ENCODE measurements at places on chromosomes 6 and 20.

GRCh38 chr20:53943522-53944291, 126.7 kb downstream of the BCAS1 start:
- DNase-seq: peak; percentile 38

DNA sequence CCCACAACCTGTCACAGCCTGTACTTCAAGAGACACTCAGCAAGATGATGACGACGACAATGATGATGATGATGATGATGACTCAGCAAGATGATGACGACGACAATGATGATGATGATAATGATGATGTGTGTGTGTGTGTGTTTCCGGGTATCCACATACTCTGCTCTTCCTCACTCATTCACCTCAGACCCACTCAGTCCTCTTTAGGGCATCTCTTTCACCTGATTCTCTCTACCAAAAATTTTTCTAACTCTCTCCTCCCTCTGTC, 1.2 kb upstream of the EIF6 start:
- DNase-seq: no peak

DNA sequence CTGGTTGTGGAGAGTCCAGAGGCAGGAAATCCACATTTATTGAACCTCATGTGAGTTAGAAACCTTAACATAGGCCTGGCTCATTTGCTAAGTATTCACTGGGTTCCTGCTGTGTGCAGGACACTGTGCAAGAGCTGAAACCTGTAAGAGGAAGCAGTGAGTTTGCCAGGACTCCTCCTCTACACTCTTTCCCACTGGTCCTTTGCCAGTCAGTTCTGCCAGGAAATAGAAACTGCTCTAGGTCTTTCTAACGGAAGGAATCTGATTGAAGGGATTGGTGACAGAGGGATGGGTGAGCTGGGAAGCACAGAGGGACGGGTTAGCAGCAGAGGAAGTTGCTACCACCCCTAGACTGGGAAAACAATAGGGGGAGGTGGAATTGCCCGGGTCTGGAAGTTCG, 234.2 kb upstream of the ECI2 start:
- DNase-seq: no peak

- DNase-seq: no peak
Observed at GRCh38 chr6:159836718-159837490, 36.8 kb downstream of the PNLDC1 start.

DNA sequence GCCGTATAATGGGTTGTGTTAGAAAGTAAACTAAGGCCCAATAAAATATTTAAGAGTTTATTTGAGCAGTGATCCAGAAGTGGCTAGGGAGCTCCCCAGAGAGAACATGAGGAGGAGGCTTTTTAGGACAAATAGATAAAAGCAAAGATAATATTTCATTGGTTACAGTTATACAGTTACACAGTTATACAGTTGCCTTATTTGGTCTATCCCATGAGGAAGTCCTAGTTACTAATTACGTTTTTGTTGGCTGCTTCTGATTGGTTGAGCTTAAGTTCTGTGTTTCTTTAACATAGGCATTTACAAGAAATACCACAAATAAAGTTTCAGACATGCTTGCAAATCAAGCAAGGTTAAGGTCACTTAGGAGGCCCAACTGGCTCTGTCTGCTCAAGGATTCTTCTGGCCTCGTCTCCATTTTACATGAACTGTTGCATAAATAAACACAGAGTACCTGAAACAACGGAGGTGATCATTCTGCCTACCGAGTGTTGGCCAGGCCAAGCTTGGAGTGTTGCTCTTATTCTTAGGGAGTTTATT, 7.0 kb downstream of the UBD start:
- peak; percentile 37 for DNase-seq

DNA sequence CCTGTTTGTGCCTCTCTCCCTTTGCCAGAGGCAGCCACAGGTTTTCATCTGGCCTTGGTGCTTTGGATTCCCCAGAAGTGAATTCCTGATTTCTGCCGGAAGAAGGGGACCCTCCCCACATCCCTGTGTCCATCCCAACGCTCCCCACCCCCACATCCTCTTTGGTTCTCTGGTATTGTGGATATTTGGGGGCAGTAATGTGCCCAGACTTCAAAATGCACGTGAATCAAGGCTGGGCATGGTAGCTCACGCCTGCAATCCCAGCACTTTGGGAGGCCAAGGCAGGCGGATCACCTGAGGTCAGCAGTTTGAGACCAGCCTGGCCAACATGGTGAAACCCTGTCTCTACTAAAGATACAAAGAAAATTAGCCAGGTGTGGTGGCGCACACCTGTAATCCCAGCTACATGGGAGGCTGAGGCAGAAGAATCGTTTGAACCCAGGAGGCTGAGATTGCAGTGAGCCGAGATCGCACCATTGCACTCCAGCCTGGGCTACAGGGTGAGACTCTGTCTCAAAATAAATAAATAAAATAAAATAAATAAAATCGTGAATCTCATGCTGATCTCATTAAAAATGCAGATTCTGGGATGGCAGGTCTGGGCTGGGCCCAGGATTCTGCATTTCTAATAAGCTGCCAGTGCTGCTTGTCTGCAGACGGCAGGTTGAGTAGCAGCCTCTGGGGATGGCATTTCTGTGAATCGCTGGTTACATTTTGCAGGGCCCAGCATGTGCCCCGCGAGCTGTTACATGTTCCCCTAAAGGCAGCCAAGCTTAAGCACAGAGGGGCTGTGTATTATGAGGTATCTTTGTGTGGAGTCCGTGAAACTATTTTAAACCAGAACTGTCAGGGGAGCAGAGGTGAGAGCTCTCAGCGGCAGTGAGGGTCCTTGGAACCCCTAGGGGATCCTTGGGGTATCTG, 49.0 kb downstream of the SYNJ2 start:
- DNase-seq: no peak

DNA sequence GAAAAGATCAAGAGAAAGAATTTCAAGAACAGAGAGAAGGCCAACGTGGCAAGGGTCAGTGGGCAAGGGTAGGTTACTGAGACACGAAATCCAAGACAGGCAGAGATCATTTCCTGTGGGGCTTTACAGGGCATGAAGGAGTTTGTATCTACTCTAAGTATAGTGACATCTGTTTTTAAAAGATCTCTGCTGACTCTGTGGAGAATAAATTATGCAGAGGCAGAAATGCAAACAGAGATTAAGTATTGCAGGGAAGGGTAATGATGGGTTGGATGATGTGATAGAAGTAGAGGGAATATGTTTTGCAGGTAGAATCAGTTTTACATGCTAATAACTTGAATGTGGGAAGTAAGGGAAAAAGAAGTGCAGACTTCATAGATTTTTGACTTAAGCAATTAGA, 243.5 kb downstream of the FRK start:
- no peak for DNase-seq

DNA sequence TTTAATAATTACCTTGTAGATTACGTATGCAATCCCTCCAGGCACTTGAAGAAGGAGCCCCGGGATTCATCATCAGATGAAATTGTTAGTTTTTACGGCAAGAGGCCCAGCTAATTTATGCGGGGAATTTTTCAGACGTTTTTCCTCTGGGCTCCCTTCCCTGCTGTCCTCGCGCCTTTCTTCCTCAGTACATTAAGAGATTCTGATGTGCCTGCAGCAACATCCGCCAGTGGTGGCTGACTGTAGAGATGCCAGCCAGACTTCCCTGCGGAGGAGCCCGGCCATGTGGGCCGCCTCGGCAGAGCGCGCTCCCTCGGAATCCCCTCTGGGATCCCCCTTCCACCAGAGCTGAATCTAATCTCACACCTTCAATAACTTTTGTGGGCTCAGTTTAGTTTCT, 46.4 kb upstream of the POU3F2 start:
- DNase-seq: no peak

DNA sequence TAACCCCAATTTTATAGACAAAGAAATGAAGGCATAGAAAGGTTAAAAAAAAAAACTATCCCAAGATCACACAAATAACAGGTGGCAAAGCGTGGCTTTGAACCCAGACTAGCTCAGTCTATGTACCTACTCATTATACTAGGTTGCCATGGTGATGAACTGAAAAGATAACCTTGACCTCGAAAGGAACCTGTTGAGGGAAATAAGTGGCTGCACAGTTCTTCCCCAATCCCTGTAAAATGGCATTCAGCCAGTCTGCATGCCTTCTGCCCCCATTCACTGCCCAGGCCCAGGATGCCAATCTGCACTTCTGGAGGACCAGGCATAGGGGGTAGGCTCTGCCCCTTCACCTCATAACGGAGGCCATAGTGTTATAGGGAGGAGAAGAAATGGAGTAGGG, 295.2 kb downstream of the PTPRT start:
- DNase-seq: no peak

DNA sequence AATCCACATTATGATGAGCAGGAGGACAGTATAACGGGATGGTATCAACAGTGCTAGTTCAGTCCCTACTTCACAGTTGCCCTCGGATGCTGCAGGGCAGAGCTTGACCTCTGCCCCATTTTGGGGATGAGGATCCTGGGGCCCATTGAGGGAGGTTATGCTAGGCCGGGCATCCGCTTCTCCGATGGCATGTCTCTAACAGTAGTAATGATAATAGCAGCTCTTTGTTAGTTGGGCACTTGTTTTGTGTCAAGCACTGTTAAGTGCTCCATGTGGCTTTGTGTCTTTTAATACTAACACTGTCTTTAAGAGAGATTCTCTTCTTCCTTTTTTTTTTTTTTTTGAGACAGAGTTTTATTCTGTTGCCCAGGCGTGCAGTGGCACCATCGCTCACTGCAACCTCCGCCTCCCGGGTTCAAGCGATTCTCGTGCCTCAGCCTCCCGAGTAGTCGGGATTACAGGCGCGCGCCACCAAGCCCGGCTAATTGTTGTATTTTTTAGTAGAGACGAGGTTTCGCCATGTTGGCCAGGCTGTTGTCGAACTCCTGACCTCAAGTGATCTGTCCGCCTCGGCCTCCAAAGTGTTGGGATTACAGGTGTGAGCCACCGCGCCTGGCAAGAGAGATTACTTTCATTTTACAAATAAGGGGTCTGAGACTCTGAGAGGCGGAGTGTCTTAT, 1.1 kb downstream of the MAPRE1 start:
- DNase-seq: no peak

DNA sequence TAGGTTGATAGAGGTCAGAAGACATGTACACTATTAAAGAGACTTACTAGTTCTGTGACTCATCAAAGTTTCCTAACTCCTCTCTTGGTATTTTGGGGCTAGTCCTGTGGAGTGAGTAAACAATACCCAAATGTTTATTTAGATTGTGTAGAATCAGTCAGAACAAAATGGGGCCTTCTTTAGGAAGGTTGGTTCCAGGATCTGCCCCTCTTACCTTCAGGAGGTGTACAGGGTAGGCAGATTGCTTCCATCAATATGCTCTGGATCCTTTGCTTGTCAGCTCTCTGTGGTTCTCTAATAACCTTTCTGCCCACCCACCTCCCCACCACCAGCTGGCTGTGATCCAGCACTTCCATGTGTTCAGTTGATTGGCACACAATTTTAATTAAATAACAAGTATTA, 107.0 kb downstream of the POPDC3 start:
- no peak for DNase-seq

GRCh38 chr6:163250116-163250515, 164.4 kb upstream of the QKI start:
- no peak for DNase-seq

DNA sequence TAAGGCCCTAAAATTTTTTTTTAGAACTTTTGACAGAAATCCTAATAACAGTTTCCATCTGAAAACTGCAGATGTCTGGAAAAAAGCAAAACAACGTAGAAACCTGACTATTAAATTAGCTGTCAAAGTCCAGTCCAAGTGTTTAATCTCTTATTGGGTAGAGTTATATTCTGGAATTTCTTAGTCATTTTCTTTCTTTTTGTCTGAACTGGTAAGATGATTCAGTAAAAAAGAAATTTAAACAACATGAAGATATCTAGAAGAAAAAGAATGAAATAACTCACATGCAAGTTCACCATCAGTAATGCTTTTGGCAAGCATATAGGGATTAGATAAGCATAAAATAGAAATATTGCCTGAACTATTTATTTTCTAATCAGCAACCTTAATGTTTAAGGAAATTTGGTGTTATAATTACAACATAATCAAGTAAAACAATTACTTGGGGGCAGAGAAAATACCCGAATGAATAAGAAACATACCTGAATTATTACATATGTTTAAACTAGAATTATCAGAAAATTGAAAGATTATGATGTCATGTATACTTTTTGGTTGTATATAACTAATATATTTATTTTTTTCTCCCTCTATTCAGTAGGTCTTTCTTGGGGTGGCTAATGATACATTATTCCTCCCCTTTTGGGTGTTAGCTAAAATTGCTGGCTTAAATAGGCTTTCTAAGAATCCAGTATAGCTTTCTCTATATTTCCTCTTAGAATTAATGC, 51.1 kb downstream of the FAM83B start:
- no peak for DNase-seq

DNA sequence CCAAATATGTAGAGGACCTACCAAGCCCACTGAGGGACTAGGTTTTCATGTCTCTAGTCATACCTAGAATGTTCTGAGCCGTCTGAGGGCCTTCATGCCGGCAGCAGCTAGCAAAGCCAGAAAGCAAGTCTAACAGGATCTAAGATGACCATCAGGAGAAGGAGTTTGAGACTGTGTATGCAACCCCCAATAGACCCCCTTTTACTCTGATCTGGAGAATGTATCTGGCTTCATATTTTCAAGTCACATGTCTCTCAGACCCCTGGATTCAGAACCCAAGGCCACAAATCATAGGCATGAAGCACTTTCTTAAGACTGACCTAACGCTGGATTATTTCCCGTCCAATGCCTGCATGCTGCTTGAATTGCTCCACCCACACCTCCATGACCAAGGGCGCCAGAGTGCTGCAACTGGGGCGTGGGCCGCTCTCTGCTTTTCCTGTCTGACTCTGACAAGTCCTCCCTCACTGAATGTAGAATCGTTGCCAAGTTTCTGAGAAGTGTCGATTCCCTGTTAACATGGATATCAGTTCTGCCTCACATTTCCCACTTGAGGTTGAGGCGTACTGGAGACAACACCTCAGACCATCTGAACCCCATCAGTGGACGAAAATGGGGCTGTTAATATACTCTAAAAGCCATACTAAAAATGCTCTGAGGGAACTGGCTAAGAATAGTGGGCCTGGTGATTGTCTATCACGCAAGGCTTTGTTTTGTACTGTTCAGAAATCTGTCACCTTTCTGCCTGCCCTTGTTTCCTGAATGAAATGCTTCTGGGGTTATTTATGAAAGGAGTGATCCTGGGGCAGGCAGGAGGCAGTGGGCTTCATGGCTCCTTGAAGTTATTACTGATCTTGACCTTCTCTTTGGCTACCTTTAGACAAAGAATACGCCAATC, 23.9 kb upstream of the ASXL1 start:
- no peak for DNase-seq

DNA sequence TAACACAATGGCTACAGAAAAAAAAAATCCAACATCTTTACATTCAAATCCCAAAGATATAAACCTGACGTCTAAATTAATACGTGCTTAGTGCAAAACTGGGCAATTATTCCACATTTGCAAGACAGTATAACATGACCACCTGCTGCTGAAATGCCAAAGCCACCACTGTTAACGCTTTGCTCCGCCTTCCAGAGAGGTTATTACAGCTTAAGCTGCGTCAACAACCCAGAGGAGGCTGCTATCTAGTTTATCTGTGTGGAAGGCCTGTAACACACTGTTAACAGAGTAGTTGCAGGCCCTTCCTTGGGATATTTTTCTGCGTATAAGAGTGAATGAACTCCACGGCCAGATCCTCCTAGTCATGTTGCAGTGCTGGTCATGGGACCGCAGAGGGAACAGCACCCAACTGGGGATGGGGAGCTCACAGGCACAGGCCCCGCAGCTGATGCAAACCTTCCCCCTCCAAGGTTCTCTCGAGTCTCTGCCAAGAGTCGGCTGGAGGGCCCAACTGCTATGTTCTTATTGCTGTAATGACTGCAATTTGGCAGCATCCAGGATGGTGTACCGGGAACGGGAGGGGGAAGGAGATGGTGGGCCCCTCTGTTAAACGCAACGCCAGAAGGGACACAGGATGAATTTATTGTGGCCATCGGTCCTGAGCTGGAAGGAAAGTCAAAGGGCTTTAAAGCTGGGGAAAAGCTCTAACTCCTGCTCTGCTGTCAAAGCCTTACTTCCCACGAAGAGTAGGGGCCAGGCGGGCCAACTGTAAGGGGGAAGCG, 993 bp upstream of the NCOA7 start:
- peak; percentile 73 for DNase-seq
